Stimulated activated CD8-positive, alpha-beta memory T cell treated with anti-CD3 and anti-CD28 coated beads, Interleukin-7, amount 100 ng/mL, for 24 hours (primary cell): ENCODE measurements at places on chromosomes 6 and 20.

DNA sequence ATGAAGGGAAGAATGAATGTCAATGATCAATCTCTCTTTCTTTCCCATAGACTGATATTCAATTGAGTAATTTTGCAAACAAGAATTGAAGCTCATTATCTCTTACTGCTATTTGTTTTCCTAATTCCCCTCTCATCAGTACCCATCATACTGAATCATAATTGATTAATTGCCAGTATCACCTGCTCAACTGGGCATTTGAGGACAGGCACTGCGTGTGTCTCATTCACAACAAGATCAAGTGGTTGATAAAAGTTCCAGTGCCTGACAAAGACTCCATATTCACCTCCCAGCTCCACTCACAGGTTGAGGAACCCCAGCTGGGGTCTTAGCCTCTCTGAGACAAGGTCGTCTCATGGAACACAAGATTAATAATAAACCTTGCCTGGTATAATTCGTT, 67.7 kb downstream of the BCAS1 start:
- no peak for DNase-seq

GRCh38 chr6:89689732-89690131, 51.2 kb upstream of the LYRM2 start:
- no peak for DNase-seq

DNA sequence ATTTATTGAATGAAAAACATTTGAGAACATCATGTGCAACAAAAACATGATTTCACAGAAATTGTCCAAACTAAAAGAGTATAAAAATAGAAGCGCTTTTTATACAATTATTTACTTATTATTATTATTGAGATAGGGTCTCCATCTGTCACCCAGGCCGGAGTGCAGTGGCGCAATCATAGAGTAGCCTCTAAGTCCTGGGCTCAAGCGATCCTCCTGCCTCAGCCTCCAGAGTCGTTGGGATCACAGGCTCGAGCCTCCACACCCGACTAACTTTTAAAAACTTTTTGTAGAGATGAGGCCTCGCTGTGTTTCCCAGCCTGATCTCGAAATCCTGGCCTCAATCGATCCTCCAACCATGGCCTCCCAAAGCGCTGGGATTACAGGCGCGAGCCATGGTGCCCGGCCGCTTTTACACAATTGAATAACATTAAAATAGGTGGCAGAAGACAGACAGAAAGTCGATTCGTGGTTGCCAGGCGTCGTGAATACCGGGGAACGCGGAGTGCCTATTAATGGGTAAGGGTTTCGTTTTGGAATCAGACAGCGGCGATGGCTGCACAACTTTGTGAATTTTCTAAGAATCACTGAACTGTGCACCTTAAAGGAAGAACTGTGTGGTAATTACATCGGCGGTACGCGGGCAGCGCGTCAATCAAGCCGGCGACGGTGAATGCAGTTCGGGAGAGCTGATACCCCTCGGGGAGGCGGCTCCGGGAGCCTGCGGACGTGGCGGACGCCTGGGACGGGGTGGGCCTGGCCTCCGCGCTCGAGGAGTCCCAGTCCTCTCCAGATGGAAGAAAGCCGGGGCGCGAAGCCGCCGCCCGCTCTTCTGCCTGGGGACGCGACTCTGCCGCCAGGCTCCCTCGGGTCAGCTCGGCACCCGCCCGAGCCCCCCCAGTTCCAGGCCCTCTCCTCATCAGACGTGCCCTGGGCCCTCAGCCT, 807 bp downstream of the TBC1D20 start:
- DNase-seq, result peak; percentile 16

DNA sequence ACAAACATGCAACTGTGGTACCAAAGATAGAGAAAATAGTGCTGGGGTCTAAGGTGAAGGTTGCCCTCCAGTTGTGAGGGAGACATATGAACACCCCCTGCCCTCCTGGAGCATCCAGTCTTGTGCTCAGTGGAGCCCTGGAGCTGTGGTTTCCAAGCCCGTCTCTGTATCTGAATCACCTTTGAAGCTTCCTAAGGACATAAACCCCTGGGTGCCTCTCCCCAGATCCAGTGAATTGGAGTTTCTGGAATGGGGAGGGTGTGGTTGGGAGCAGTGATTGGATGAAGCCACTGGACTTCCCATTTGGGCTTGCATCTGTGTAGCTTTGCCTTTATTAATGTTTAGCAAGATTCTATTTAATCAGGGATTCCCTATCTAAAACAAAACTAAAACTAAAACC, 22.4 kb upstream of the E2F3 start:
- no peak for DNase-seq

DNA sequence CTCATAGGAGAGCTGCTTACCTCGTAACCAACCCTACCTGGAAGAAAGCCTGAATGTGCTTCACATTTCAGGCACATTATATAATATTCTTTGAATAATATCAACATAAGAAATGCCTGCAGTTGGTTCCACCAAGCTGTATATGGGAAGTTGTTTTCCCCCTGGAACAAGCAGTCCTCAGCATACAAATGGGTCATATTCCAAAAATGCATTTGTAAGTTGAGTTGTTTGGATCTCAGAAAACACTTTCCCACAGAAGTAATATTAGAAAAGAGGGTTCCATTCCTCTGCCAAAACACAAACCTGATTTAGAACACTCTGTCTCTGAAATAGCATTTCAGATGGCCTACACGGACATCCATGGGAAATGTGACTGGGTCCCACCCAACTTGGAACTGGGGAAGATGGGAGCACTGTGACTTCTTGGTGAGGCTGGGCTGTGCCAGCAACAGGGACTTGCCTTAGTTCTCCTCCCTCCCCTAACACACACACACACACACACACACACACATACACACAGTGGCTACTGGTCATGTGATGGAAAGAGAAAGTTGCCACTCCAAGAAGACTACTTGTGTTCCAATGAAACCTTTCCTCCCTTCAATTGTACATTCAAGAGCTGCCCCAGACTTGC, 11.4 kb upstream of the RCAN2 start:
- no peak for DNase-seq

DNA sequence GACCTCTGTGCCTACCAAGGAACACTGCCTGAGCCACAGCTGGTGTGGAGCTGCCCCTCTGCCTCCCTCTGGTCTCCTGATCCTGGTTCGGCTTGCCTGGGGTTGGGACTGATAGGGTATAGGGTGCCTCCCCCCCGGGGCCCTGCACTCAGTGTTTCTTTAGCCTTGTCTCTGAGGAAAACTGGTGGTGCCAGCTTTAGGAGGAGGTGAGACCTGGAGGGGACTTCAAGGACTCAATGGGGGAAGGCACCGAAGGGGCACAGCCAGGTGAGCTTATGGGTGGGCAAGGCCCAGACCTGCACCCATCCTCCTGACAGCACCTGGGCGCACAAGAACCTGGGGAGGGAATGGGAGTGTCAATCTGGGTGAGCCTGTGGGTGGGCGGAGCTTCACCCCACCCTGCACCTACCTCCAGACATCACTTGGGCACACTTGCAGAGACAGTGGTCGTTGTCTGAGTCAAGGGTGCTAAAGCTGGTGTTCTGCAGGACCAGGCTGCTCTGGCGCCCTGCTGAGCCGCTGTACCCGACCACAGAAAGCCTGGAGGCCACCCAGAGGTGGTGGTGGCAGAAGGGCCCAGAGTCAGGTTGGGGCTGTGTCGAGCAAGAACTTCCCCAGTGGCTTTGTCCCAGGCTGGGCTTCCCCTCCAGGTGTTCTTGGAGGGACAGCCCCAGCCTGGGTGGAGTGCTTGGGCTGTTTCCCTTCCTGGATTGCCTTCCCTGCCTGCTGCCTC, 40.5 kb downstream of the FAM110A start:
- DNase-seq, result no peak

GRCh38 chr20:47330071-47330470, 26.4 kb downstream of the ZMYND8 start:
- DNase-seq, result no peak

GRCh38 chr20:57584768-57585461, 24.0 kb downstream of the PCK1 start:
- DNase-seq, result no peak

DNA sequence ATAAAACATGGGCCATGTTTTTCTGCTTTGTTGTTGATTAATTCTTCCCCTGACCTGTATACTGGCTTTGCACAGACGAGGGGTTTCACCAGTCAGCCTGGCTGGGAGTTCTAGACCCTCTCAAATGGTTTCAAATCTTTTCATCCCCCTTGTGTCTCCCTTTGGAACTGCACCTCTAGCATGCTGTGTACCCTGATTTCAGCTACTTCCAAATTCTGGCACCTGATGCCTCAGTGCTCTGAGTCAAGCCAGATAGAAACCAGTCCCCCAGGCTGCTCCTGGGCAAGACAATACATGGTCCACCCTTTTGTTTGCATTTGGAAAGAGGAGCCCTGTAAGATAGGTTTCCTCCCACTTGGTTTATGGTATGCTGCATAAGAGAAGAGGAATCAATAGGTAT, 290.2 kb downstream of the BTBD3 start:
- DNase-seq, result no peak
